Stimulated activated CD8-positive, alpha-beta memory T cell treated with anti-CD3 and anti-CD28 coated beads, Interleukin-4, amount 100 ng/mL, for 24 hours (primary cell): ENCODE measurements at places on chromosomes 5 and 9.

DNA sequence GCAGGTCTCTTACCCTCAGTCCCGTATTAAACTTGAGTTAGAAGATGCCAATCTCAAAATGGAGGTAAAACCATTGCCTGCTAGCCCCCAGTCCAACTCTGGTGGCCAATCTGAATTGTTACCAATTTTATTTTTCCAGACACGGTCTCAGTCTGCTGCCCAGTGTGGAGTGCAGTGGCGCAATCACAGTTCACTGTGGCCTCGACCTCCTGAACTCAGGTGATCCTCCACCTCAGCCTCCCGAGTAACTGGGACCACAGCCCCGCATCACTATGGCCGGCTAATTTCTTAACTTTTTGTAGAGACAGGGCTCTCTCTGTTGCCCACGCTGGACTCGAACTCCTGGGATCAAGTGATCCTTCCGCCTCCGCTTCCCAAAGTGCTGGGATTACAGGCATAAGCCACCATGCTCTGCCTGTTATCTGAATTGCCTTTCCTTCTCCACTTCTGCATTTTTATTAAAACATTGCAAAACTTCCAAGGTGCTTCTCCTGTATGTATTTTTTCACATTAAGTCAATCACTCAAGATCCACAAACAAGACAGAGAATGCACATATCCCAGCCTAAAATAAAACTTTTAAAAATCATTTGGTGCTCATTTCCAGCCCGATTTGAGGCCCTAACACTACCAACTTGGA lies 2.3 kb downstream of the FANCC start:
- DNase-seq, result no peak

GRCh38 chr9:33690143-33690933 lies 105.0 kb upstream of the PRSS3 start:
- no peak for DNase-seq

GRCh38 chr5:170195961-170196360 lies 36.8 kb upstream of the C5orf58 start:
- no peak for DNase-seq

- no peak for DNase-seq
Measured at GRCh38 chr5:78628270-78628992, 20.1 kb downstream of the LHFPL2 start.

DNA sequence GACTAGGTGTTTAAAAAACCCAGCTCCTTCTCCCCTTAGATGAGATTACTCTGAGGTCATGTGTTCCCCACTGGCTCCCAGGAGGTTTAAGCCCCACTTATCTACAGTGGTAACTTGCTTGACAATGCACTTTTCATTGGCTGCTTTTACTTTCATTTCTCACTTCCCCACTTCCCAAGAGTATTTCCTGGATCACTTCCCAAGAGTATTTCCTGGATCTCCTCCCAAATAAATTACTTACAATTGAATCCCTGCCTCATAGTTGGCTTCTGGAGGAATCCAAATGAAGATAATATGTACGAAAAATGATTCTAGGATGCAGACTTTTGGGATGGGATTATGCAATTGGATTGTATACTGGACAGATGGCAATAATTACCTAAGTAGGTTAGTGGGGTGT lies 47.1 kb upstream of the CHSY3 start:
- no peak for DNase-seq

DNA sequence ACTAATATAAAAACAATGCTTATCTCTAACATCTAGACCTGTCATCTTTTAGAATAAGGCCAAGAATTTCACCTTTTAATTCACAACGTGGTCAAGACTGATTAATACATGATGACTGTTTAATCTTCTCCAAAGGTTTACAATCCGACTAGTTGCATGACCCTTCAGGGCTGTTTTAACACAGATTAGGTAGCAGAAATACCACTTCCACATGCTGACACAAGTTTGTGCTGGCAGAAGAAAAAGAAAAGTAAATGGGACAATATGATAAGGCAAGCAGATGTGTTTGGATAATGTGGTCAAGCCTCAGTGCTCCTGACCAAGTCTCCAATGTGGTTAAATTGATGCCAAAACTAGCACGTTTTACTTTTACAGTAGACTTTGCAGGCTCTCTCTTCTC lies 31.1 kb downstream of the SEMA6A start:
- DNase-seq, result no peak
